ENCODE measurements at places on chromosomes 12 and 14. TPM values are rescaled to one million over a fixed set of nuclear protein-coding genes. Genes with fewer than 3 reads are reported as not detected.

The NKX2-1 gene
- polyA plus RNA-seq, result not detected

The SLC24A4 gene
- 0.44 TPM for polyA plus RNA-seq

The SLC25A29 gene
- polyA plus RNA-seq, result 3.7 TPM

The KRT85 gene
- not detected for polyA plus RNA-seq

The VPS37B gene
- polyA plus RNA-seq, result 54.1 TPM

The MEG3 gene
- 7.8 TPM for polyA plus RNA-seq

- DNase-seq, result no peak
These were observed 44.4 kb downstream of the IGF1 start for GRCh38 chr12:102435827-102436436.

GRCh38 chr12:112685321-112685720 lies 106.2 kb upstream of the RPH3A start:
- DNase-seq, result no peak

DNA sequence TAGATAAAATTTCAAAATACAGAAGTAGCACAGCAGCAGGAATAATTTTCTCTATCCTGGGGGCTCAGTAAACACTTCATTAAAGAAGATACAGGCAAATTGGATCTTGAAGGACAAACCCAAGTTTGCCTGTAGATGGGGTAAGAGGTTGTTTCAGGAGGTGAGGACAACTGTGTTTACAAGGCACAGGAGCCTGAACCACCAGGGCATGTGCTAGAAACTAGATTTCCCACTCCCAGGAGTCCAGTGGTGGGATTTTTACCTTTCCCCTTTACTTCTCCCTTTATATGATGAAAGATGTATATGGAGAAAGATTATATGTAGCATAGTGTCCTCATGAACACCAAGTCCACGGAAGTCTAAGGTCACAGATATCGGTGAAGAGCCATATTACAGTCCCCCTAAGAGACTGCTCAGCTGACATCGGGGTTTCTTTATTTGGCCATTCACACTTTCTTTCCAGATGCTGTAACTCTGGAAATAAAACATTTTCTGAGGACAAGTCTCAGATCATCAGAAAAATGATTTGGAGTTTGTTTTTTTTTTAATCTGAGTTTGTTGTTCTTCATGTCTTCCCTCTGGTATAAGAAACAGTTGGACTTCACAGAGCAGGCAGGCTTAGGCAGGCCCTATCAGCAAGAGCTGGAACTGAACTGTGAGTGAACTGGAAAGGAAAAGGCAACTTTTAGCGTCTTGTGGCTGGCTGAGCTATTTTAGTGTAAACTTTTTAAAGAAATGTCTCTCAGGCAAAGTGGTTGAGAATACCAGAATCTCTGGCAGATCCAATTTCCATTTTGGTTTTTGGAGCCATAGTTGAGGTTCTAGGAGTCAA lies 8.0 kb upstream of the EVL start:
- DNase-seq, result no peak

- DNase-seq, result no peak
These were observed 48.7 kb upstream of the MAX start for GRCh38 chr14:65150898-65151608.

GRCh38 chr14:103118663-103119404 lies 4.4 kb upstream of the TNFAIP2 start:
- DNase-seq, result peak; percentile 87

GRCh38 chr14:99671235-99672224 lies 12.6 kb upstream of the CYP46A1 start:
- DNase-seq, result peak; percentile 53

DNA sequence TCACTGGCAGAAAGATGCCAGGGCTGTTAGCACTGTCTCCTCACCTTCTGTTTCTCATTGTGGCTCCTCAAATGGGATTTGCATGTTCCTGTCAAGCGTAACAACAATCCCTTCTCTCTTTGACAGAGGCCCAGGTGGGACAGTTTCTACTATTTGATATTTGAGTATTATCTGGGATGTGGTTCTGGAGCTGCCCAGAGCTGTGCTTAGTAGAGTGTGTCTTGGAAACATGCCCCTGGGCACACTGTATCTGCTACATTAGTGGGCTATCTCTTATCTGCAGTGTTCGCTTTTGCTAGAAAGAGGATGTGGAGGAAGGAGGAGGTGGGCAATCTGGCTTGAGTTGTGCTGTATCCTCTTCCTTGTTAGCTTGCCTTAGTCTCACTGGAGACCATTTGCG lies 3.8 kb upstream of the ACADS start:
- no peak for DNase-seq

DNA sequence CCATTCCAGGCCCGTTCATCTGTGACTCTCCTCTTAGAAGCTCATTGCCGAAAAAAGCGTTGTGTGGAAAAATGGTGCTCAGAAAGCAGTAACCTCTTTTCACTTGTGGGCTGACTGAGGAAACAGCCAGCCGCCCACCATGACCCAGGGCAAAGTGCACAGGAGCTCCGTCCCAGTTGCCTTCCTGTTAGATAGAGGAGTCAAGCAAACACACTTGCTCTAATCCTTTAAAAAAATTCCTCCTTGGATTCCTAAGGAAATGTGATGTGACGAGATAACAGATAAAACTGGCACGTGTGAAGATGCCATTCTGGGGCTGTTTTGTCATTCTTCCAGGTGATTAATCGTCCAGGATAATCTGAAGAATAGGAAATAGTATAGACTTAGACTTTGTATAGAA lies 396.8 kb upstream of the DDHD1 start:
- DNase-seq, result no peak

DNA sequence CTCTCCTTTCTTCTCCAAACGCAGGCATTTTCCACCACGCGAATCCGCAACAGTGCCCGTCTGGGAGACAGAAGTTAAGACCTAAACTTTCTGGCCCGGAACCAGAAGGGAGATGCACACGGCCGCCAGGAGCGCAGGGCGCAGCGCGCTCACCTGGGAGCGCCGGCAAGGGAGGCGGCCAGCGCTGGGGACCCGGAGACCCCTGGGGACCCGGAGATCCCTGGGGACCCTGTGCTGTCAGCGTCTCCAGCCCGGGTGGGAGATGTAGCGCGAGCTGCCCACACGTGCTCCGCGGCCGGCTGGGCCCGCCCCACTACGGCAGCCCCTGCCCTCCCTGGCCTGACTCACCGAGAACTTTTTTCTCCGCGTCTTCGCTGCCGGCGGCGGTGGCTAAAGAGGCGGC lies 620 bp downstream of the YBX3 start:
- peak; percentile 80 for DNase-seq

GRCh38 chr12:51393676-51394545 lies 2.7 kb upstream of the GALNT6 start:
- no peak for DNase-seq

DNA sequence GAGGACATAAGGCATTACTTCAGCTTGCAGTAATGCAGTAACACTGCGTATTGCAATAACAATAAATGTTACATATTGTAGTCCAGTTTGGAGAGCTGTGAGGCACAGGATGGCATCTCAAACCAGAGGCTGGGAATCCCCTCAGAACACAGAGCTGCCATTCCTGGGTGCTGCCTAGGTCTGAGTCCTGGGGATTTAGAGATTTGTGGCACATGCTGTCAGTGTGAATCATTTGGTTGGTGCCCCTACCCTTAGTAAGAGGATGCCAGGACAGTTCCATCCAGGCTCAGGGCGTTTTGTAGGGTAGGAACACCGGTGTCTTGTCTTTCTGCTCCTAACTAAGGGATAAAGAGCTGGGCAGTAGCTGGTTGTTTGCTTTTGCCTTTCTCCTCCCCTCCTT lies 22.5 kb downstream of the ZFHX2 start:
- DNase-seq, result no peak

DNA sequence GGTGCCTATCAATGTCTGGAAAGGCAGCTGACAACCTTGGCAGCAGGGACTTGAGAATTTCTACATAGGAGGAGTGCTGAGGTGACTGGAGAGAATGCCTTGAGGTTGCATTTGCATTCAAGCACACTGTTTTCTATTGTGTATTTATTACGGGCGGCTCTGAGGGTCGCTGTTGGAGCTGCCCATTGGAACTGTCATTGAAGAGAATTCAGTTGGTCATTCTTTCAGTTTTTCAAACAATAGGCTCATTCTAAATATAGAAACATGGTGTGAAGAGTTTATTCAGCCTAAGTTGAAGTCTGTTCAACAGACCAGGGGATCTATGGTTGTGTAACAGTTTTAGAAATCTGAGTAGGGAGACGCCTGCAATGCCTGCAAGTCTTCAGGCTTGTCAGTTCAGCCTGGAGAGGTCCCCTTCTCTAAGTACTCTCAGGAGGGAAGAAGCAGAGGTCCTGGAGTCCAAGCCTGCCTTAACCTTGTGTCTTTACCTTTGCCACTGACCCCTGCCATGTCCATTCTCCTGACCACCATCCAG lies 9.8 kb upstream of the ABHD12B start:
- no peak for DNase-seq

GRCh38 chr14:54574528-54574927 lies 7.6 kb downstream of the SAMD4A start:
- DNase-seq, result no peak

- peak; percentile 82 for DNase-seq
These were observed 506 bp downstream of the CRY1 start for GRCh38 chr12:107092669-107093416.

DNA sequence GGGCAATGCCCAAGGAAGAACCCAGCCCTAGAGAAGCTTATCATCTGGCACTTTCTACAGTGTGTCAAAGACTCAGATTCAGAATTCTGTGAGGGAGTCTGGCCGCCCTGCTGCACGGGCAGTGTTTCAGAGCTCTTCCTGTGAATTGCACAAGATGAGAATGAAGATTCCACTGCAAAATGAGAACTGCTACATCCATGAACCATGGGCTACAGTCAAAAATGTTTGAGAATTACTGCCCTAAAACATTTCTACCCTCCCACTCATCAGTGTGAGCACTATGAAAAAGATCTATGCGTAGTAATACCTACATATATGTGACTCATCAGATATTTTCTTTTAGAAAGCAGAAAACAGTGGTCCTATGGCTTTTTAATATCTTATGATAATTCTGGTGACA lies 104.0 kb downstream of the STAB2 start:
- DNase-seq, result no peak

DNA sequence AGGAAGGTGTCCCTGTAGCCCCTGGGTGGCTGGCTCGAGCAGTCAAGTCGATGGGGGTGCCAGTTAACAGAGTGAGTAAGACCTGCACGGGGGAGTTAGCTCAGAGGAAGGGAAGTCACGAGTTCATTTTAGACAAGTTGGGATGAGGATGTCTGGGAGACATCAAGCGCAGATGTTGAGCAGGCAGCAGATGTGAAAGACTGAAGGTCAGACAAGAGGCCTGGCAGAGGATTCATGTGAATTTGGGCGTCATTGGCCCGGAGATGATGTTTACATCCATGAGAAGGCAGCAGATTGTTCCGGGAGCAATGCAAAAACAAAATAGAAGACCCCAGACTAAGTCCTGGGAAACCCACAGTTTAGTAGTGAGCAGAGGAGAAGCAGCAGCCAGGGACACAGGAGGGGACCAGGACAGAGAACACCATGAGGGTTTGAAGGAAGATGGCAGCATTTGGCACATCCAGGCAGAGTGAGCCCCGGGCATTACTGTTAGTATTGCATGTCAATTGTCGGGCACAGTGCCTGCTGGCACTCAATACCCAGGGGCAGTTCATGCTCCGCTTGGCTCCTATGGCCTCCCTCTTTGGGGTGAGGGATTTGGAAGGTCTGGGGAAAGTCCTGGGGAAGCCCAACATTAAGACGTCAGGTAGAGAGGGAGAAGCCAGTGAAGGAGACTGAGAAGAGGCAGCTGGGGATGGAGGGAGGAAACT lies 15.1 kb downstream of the LTBP2 start:
- DNase-seq, result no peak

GRCh38 chr12:8917751-8918150 lies 3.4 kb downstream of the PHC1 start:
- no peak for DNase-seq

- DNase-seq, result peak; percentile 89
These were observed 3.4 kb downstream of the ACTN1 start for GRCh38 chr14:68975667-68976066.
